ENCODE measurements at places on chromosomes 2 and 18.

DNA sequence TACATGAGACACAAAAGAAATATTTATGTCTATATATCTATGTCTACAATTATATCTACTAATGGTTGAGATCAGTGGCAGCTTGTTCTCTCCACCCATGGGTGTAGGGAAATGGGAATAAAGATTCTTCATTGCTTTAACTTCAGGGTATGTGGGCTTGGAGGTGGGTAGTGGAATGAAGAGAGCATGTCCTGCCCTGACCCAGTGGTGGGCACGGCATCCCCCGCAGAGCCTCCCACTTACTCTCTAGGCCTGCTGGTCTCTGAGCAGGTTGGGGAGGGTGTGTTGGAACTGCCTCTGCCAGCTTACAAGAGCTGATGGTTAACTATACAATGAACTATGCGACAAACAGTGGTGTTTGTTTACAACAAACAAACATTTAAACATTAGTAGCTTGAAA lies 152.5 kb upstream of the SKOR2 start:
- DNase-seq = no peak

- DNase-seq = no peak
Measured at GRCh38 chr18:55841314-55841713, 253.3 kb upstream of the TCF4 start.

- no peak for DNase-seq
Measured at GRCh38 chr2:188734691-188735090, 239.5 kb upstream of the COL3A1 start.

DNA sequence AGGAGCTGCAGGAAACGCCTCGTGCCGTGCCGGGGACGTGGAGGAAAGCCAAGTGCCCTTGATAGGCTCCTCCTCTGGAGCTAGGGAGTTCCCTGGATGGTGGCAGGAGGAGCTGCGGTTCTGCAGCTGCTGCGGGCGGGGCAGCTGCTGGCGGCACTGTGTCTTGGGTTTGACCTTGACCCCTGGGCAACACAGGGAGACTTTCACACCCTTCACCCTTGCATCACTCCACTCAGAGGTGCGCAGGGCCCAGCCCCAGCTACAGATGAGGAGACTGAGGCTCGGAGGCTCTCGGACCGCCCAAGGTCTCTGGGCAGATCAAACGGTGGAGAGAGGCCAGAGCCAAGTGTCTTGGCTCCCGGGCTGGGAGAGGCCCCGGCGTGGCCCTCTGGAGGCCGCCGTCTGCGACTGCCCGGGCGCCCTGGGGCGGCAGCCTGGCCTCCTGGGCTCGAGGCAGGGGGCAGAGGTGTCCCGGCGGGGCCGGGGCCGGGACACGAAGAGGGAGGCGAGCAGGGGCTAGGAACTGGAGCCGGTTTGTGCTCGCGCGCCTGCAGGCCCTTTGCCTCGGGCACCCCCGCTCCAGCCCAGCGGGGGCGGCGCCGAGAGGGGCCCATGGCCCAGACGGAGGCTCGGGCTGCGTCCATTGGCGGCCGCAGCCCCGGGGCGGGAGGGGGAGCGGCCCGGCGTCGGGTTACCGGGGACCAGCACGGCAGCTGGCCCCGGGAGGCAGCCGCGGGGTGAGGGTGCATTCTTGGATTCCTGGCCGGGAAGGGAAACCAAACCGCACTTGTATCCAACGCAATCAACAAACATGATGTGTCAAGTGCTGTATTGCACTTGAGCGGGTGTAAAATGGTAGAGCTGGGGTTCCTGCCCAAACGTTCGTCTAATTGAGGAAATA lies 129.6 kb upstream of the SLC1A4 start:
- peak; percentile 93 for DNase-seq

DNA sequence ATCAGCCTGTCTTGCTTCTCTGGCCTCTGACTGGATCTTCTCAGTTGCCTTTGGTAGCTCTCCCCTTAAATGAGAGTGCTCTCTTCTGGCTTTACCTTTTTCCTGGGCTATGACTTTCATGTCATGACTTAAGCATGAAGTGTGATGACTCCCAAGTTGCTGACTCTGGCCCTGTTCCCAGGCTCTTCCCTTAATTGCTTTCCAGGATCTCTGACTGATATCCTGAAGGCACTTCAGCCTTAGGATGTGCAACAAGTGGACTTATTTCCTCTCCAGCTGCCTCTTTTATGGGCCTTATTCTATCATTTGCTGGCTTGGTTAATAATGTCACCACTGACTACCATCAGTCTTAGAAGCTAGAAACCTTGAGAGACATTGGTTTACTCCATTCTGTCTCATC lies 17.4 kb downstream of the SEMA4F start:
- no peak for DNase-seq

Measured in A549 (cell line).